ENCODE measurements at places on chromosomes 5 and 9.

DNA sequence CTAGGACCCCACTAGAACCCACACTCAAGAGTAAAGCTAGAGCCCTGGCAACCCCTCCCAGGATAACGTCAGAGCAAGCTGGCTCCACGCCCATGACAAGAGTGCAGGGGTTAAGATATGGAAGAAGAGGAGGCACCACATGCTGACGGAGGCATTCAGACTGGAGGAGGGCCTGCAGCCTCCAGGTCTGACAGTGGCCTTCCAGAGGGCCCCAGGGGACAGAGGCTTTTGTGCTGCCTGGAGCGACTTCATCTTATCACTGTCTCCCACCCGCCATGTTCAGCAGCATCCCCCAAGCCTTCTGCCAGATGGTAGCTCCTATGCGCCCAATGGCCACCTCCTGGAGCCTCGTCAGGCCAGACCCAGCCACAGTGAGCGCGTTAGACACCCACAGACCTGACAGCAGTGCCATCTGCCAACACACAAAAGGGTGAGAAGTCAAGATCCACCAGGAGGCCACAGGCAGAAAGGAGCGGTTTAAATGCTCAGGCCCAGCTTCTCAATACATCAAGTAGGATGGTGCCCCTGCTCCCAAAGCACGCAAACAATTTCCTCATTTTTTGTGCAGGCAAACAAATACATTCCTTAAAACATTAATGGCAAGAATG is 65.8 kb downstream of the C5orf15 start:
- no peak for DNase-seq

DNA sequence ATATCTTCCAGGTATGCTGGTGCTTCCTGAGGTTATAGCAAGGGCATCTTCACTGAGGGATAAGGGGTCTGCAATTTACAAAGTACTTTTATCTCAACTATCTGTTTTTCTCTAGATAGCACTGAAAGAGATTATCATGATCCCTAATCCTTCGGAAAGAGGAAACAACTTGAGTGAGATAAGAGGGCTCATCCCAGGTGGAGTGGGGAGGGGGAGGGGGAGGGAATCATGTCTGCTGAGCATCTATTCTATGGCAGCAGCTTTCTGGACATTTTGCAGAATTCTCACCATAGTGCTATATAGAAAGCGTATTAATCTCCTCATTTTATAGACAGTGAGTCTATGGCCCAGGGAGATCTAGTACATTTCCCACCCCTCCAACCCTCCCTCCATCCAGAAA is 5.9 kb downstream of the TNFSF15 start:
- no peak for DNase-seq

DNA sequence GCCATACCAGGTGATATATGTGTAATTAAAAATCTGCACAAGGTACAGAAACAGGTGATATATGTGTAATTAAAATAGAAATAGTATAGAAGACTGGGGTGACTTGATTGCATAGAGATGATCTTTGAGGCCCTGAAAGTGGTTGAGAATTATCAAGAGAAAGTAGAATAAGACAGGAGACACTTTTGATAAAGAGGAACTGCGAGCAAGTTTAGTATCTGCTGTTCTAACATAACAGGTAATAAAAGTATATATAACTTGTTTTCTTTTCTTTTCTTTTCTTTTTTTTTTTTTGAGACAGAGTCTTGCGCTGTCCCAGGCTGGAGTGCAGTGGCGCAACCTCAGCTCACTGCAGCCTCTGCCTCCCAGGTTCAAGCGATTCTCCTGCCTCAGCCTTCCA is 5.4 kb downstream of the SNX2 start:
- DNase-seq: no peak

GRCh38 chr5:6431214-6432195 is 17.2 kb upstream of the UBE2QL1 start:
- DNase-seq: no peak

DNA sequence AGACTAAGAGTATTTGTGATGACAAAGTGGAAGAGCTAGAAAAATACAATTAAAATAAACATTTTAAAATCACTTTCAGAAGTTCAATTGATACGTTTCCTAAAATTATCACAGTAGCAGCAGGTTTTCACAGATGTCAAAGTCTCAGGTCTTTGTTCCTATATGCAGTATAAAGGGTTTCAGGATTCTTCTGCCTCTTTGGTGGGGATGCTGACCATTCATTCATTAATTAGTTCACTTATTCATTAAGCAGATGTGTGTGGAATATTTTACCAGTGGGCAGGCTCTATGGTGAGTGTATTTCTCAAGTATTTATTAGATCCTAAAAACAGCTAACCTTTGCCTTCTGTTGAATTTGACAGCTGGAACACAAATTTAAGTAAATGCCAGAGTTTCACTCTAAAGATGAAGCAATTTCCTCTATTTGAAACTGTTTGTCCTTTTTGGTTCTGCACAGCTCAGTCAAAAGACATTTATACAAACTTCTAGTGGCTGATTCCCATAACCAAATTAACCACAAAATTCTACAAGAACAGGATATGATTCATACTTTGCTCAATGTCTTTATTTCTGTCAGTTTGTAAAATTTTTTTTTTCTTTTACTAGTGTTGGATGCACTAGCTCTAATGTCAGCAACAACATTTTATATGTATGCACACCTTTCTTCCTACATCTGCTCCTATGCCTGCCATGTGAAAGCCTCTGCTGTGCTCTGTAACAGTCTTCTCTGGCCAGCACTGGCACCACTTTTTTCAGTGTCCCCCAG is 75.9 kb upstream of the PRR16 start:
- DNase-seq: peak; percentile 76

DNA sequence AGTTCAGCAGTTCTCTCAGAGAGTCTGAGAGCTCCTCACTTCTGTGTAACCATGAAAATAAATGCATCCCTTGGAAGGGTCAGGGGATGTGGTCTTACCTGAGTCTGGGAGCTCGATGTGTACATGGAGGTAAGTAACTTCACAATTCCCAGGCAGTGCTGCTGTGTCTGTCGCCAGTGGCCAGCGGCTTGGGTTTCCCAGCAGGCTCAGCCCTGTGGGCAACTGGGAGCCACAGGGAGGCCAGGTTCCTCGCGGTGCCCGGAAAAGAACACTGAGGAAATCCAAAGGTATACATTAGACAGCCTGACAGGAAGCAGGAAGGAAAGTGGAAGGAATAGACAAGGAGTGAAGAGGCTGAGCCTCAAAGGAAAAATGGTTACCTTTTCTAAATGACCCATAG is 62.2 kb downstream of the OSTF1 start:
- no peak for DNase-seq

- DNase-seq: peak; percentile 20
Measured at GRCh38 chr5:98631311-98632054, 142.0 kb upstream of the RGMB start.

GRCh38 chr5:100110497-100110896 is 424.7 kb upstream of the FAM174A start:
- no peak for DNase-seq

GRCh38 chr5:158084292-158084691 is 225.3 kb upstream of the CLINT1 start:
- DNase-seq: no peak

GRCh38 chr5:156929366-156929948 is 33.6 kb downstream of the TIMD4 start:
- no peak for DNase-seq

GRCh38 chr9:129509533-129509928 is 111.4 kb downstream of the C9orf50 start:
- peak; percentile 52 for DNase-seq

- no peak for DNase-seq
Measured at GRCh38 chr9:90891308-90892040, 89.9 kb downstream of the SYK start.

- DNase-seq: no peak
Measured at GRCh38 chr5:40685193-40685592, 5.5 kb downstream of the PTGER4 start.

DNA sequence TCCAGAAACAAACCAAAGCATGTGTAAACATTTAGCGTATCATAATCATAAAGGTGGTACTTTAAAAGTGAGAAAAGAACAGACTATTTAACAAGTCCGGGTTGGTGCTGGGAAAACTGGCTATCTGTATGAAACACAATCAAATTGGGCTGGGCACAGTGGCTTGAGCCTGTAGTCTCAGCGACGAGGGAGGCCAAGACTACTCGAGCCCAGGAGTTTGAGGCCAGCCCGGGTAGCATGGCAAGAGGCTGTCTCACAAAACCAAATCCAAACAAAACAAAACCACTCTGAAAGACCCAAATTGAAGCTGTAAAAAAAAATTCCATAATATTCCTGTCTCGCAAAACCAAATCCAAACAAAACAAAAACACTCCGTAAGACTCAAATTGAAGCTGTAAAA is 4.3 kb downstream of the MRNIP start:
- DNase-seq: no peak

- DNase-seq: no peak
Measured at GRCh38 chr5:15850939-15851341, 328.7 kb downstream of the MARCHF11 start.

GRCh38 chr5:170173227-170173626 is 59.6 kb upstream of the C5orf58 start:
- peak; percentile 40 for DNase-seq

DNA sequence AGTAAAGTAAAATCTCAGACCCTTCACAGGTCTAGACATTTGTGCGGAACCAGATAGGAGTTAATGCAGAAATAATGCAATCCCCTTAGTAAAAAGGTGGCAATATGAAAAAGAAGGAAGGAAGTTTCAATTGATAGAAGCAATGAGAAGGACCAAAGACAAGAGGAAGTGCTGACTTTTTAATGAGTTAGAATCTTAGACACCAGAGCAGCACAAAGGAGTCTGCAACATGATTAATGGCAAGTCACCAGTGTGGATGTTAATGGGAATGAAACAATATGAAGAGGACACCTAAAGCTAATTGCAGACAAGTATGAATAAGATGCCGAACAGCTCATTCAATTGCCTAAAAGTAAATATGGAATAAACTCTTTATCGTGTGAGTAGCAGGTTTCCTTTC is 50.9 kb downstream of the MEGF9 start:
- no peak for DNase-seq
